ENCODE measurements at places on chromosomes 2 and 18. TPM values are rescaled to one million over a fixed set of nuclear protein-coding genes. Genes with fewer than 3 reads are reported as not detected.
A peak's percentile ranks its signal among the peaks of the same experiment; 100 is the strongest.

The C2orf66 gene
- total RNA-seq: 0.32 TPM

The INPP1 gene
- total RNA-seq: 12.5 TPM

The UGT1A3 gene
- total RNA-seq: not detected

The ZNF521 gene
- total RNA-seq: 10.6 TPM

The CDKL4 gene
- total RNA-seq: not detected

The RAMP1 gene
- total RNA-seq: 13.5 TPM

The TCF7L1 gene
- 0.46 TPM for total RNA-seq

The SS18 gene
- 138 TPM for total RNA-seq

The CDH7 gene
- not detected for total RNA-seq

The SFTPB gene
- total RNA-seq: not detected

The ODC1 gene
- total RNA-seq: 175 TPM

The SATB2 gene
- 10.3 TPM for total RNA-seq

The MYOM1 gene
- total RNA-seq: 0.06 TPM

The UGT1A6 gene
- not detected for total RNA-seq

DNA sequence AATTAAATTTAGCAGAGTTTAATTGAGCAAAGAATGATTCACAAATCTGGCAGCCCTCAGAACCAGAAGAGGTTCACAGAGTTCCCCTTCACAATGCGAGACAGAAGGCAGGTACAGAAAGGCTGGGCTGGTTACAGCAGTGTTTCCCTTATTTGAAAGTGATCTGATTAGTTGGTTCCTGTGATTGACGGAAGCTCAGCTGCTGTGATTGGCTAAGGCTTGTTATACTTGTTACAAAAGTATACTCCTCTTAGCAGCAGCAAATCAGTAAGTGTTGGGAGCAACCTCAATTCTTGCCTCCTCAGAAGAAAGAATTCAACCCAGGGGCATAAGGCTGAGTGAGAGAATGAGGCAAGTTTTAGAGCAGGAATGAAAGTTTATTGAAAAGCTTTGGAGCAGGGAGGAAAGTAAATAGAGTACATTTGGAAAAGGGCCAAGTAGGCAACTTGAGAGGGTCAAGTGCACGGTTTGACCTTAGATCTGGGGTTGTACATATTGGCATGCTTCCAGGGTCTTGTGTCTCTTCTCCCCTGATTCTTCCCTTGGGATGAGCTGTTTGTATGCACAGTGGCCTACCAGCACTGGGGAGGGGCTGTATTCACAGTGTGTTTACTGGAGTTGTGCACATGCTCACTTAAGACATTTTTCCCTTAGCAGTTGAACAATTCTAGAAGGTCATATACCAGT is 431.8 kb upstream of the RAB12 start:
- DNase-seq: peak; percentile 21

DNA sequence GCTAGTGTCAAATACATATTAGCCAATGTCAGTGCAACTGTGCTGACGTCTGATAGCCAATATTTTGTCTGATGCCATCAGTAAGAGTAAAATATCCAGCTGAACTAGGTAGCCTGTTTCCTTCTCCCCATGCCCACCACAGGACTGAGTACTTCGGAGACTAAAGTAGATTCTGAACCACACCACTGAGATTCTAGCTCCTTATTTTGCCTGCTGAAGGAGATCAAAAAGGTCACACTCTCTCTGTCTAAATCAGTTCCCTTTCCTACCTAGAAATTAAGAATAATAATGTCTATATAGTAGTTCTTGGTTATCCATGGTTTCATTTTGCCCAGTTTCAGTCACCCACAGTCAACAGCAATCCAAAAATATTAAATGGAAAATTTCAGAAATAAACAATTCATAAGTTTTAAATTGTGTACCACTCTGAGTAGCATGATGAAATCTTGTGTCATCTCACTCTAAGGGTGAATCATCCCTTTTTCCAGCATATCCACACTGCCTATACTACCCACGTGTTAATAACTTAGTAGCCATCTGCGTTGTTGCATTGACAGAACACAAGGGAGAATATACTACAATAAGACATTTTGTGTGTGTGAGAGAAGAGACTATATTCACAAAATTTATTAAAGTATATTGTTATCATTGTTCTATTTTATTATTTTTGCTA is 1043.3 kb upstream of the PIK3C3 start:
- peak; percentile 12 for DNase-seq

- DNase-seq: no peak
Observed at GRCh38 chr2:38446418-38446817, 69.3 kb upstream of the ATL2 start.

DNA sequence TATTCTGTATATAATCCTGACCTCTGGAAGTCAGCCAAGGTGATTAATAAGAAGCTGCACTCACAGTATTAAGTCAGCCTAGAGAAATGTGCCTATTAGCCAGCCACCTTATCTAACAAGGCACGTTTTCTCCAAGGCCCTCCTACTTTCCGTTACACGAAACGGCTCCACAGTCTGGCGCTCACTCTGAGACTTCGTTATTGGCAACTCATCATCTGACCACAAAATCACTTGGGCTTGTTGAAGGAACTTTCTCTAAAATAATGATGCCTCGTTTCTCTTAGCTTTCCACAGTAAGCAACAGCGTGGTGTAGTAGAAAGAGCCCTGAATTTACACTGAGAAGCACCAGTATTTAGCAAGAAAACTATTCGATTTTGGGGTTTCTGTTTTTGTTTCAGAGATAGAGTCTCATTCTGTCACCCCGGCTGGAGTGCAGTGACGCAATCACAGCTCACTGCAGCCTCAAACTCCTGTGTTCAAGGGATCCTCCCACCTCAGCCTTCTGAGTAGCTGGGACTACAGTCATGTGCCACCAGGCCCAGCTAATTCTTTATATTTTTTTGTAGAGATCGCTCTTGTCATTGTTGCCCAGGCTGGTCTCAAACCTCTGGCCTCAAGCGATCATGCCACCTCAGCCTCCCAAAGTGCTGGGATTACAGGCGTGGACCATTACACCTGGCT is 53.6 kb upstream of the SLC14A1 start:
- peak; percentile 24 for DNase-seq

GRCh38 chr2:98445683-98446581 is 1.3 kb downstream of the INPP4A start:
- no peak for DNase-seq

- no peak for DNase-seq
Observed at GRCh38 chr2:174574657-174575056, 22.9 kb downstream of the WIPF1 start.

GRCh38 chr18:78579854-78580577 is 399.6 kb upstream of the SALL3 start:
- DNase-seq: no peak

GRCh38 chr2:74836675-74837401 is 2.9 kb downstream of the HK2 start:
- no peak for DNase-seq

- DNase-seq: no peak
Observed at GRCh38 chr2:179024445-179024844, 25.5 kb downstream of the CCDC141 start.

DNA sequence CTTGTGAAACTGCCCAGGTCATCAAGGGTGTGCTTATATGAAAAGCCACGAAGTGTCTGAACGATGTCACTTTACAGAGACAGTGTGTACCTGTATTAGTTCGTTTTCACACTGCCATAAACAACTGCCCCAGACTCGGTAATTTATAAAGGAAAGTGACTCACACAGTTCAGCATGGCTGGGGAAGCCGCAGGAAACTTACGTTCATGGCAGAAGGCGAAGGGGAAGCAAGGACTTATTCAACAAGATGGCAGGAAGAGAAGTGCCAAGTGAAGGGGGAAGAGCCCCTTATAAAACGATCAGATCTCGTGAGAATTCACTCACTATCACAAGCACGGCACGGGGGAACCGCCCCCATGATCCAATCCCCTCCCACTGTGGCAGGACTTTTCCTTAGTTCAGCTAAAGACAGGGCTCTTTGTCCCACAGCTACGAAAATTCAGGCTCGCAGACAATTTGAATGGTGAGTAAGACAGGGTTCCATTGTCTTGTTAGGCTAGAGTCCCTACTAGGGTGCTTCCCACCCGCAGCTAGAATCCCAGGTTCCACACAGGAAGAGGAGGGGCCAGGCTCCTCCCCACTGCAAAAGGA is 20.1 kb downstream of the TMEM177 start:
- DNase-seq: no peak

- no peak for DNase-seq
Observed at GRCh38 chr2:100299548-100299947, 22.8 kb downstream of the LONRF2 start.

GRCh38 chr2:229335877-229336346 is 64.8 kb upstream of the PID1 start:
- DNase-seq: no peak

DNA sequence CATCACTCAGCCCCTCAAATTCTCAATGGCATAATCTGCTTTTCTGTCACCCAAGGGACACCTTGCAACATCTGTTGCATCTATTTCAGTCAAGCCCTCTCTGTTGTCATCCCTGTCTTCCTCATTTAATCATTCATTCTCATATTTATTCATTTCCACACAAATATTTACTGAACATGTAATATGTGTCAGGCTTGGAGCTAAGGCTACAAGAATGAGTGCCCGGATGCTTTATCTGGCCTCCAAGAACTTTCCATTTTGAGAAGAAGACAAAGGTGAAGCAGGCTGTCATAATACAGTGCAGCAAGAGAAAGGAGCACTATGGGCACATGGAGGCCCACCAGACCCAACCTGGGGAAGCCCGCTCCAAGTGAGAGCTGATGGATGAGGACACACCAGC is 15.6 kb downstream of the IL18RAP start:
- DNase-seq: no peak

GRCh38 chr2:182553483-182553882 is 126.6 kb upstream of the PDE1A start:
- no peak for DNase-seq

DNA sequence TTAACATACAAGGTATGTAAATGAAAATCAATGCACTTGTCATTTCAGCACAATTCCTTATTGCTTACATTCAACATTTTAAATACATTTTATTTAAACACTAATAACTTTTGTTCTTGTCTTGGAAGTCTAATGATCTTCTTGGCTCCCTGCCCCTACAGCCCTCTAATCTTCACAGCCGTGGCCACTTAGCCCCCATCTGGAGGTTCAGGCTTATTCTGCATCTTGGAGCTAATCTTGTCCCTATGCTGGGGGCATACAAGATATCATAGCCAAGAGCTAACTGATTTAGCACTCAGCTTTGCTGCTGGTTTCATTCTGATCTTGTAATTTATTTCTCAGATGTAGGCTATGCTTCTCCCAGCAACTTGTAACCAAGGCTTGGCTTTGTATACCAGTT is 140.8 kb downstream of the TMEFF2 start:
- no peak for DNase-seq

DNA sequence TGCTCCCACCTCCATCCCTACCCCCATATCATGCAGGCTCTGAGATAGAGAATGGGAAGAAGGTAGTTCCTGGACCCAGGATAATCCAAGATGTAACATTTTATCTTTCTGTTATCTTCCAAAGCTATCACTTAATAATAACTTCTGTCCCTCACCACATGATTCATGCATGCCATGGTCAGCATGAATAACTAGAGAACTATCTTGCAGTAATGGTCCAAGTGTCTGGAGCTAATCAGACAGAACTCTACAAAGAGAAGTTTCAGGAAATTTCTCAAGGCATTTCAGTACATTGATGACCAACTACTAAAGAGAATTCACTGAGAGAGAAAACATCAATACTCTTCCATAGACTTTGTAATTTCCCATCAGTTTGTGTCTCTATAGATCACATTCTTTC is 1469.7 kb upstream of the PIK3C3 start:
- DNase-seq: no peak

DNA sequence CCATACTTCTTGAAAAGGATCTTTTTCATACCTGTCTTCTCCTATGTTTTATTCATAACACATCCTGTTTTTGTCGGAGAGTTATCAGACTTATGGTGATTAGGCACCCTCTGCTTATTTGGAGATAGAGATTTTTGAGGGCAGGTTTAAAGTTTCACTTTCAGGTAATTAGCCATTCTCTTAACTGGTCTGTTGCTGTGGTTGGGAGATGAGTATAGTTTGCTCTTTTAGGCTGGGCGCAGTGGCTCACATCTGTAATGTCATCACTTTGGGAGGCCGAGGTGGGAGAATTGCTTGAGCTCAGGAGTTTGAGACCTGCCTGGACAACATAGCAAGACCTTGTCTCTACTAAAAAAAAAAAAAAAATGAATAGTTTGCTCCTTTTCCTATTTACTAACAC is 25.3 kb downstream of the SFTPB start:
- DNase-seq: no peak

GRCh38 chr2:6783238-6783614 is 82.5 kb downstream of the CMPK2 start:
- DNase-seq: no peak

DNA sequence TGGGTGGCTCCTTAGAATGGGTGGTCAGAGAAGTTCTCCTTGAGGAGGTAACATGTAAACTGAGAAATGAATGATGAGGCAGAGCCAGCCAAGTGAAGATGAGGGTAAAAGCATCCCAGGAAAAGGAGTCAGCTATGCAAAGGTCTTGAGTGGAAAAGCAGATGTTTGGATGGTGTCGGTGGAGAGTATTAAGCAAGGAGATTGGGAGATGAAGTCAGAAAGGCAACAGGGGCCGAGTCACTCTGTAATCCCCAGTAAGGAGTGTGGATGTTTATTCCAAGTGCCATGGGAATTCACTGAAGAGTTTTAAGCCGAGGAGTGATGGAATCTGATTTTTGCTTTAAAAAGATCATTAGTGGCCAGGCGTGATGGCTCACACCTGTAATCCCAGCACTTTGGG is 3.4 kb upstream of the STAMBP start:
- peak; percentile 49 for DNase-seq

- no peak for DNase-seq
Observed at GRCh38 chr2:119338826-119339561, 27.6 kb downstream of the C2orf76 start.

DNA sequence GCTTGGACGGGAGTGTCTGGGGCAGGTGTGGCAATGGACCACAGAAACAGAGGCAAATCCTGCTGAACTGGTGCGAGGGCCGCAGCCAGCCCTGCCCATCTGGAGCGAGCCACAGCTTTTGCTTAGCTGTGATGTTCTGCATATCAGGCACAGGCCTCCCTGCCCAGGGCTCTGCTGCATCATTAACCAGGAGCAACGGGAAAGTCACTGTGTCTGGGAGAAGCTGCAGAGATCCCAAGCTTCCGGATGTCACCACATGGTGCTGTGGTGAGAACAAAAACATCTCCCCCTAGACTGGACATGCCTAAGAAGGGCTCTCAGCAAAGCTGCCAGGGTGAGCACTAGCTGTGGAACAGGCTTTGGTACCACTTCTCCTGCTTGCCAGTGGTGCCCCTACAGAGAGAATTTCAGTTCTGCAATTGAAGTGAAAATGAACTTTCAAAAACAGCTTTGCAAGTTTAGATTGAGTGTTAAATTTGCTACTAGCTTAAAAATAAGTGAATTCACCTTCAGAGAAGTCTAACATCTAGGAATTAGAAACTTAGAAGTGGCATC is 172.9 kb upstream of the MYT1L start:
- no peak for DNase-seq
